ENCODE measurements at places on chromosomes 16 and 17.

GRCh38 chr16:54493594-54493993 is 207.0 kb upstream of the IRX3 start:
- no peak overlapping the region for H3K4me3 ChIP-seq
- no peaks in the 10 kb centered on the region for H3K27me3 ChIP-seq
- no peak overlapping the region for H3K27ac ChIP-seq
- no peaks in the 10 kb centered on the region for H3K36me3 ChIP-seq

DNA sequence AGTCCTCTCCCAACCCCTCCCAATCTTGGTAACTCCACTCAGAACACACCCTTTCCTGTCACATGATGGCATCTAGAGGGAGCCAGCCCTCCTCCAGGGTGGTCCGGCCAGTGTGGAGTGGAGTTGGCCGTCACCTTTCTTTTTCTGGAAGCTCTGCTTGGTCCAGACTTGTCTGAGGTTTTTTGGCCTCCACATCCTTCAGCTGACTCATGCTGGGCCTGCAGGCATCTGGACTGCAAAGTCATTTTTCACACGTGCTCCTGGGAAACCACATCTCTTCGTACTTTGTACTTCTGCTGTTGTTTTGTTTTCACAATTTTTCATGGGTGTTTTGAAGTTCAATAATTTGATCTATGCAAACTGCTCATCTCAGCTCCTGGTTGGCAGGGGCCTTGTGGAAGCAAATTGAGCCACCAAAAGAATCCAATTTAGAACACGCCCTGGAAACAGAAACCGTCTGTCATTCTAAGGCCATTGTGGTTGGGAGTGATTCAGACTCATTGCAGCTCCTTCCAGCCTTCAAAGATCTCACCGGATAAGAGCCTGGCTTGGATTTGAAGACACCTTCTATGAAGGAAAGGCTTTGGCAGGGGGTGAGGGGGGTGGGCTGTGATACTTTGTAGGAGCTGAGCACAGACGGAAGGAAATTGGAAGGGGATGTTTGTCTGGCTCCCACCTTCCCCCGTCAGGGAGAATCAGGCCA is 42.4 kb upstream of the NF1 start:
- H3K36me3 ChIP-seq = no peaks in the 10 kb centered on the region
- H3K4me1 ChIP-seq = peaks cover 14% of the 10 kb centered on the region
- DNase-seq = no peak
- no peaks in the 10 kb centered on the region for H3K27me3 ChIP-seq
- no peak overlapping the region for H3K4me3 ChIP-seq
- H3K27ac ChIP-seq = peak overlapping the region; percentile 50

- no peaks in the 10 kb centered on the region for H3K27me3 ChIP-seq
- H3K27ac ChIP-seq = peak overlapping the region; percentile 66
- peaks cover 95% of the 10 kb centered on the region for H3K36me3 ChIP-seq
- H3K4me1 ChIP-seq = peaks cover 28% of the 10 kb centered on the region
- no peak overlapping the region for H3K4me3 ChIP-seq
These were observed 17.8 kb downstream of the SERPINF1 start for GRCh38 chr17:1779571-1780131.

DNA sequence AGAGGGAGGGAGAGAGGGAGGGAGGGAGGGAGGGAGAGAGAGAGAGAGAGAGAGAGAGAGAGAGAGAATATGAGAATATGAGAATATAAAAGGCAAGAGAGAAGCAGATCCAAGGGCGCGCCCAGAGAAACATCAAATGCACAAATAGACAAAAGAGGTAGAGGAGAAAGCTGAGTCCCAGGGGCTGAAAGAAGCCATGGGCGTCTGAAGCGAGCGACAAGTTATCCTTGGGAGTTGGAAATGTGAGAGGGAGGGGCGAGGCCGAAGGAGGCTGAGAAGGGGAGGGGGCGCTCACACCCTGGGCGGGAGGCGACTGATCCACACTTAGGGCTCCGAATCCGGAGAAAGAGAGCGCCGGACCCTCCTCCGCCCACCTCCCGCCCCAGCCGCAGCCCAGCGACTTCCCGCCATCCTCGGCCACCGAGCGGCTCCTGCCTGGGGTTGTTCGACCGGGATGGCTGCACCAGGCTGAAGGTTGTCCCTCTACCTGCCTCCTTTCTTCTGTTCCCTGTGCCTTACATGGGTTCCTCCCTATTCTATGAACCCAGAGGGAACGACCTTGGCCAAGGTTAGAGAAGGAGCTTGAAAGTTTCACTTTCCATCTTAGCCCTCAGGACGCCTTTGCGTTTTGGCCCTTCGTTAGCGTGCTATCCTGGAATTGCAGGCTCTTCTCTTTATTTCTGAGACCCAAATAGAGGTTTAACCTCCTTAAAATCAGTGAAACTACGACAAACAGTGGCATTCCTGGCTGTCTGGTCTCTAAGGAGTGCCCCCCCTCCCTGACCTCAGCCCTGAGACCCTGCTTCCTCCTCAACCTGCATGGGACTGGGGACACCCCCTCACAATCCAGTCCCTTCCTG is 21.2 kb upstream of the HOXB9 start:
- H3K36me3 ChIP-seq = no peaks in the 10 kb centered on the region
- peaks cover 69% of the 10 kb centered on the region for H3K27me3 ChIP-seq
- H3K27ac ChIP-seq = no peak overlapping the region
- no peak for DNase-seq
- peak overlapping the region; percentile 47 for H3K4me3 ChIP-seq

Data from spleen (tissue), 13 donors.